ENCODE measurements at places on chromosomes 3 and 15. TPM values are rescaled to one million over a fixed set of nuclear protein-coding genes. Genes with fewer than 3 reads are reported as not detected.

- peak; percentile 75 for DNase-seq
Measured at GRCh38 chr3:126550488-126551051, 8.2 kb downstream of the C3orf22 start.

GRCh38 chr15:41583795-41584194 lies 24.8 kb downstream of the TYRO3 start:
- DNase-seq, result no peak

DNA sequence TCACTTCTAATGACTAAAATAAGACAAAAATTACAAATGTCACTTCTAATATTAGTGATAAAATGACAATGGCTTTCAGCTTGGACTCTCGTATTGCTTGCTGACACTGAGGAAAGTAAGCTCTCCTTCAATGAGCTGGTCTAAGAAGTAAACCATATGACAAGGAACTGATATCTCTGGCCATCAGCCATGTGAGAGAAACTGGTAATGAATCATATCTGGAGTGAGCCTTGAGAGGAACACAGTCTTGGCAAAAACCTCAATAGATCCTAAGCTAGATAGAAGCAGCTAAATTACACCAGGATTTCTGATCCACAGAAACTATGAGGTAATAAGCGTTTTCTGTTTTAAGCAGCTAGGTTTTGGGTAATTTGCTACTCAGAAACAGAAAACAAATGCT lies 1575.1 kb downstream of the OTOL1 start:
- no peak for DNase-seq

Gene KAT2B
- total RNA-seq, result 35.2 TPM

DNA sequence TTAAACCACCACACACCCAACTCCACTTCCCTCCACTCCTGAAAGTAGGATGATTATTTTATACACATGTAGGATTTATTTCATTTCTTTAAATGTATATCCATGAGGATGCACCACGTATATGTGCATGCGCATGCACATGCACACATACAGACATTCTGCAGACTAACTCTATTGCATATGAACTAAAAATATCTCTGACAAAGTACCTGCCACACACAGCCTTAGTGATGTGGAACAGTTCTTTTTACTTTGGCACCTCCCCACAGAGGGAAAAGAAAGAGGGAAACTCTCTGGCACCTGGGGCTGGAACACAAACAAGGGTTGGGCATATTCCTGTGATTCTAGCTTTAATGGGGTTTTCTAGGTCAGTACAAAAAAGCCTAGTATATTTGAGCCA lies 138.2 kb downstream of the CLASP2 start:
- no peak for DNase-seq

DNA sequence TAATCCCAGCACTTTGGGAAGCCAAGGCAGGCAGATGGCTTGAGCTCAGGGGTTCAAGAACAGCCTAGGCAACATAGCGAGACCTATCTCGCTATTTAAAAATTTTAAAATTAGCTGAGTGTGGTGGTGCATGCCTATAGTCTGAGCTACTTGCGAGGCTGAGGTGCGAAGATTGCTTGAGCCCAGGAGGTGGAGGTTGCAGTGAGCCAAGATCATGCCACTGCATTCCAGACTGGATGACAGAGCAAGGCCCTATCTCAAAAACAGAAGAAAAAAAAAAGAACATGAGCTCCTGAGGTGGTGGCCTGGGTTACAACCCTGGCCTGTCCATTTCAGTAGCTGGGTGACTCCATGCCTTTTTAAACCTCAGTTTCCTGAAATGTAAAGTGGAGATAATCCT lies 7.2 kb downstream of the DNASE1L3 start:
- DNase-seq, result no peak

DNA sequence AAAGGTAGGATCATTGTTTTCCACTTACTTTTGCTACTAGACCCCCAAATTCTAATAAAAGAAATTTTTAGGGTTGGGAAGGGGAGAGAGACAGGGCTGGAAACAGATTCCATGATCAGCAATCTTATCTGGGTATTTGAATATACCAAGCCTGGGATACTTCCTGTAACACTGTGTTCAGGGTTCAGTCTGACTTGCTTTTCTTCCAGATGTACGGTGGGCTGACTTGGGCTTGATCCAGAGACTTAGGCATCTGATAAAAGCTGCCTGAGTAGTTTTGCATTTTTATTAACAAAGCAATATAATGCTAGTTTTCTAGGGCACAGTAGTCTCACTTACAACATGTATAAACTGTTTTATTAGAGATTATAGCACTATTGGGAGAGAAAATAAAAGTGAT lies 49.2 kb downstream of the KCNMB2 start:
- no peak for DNase-seq

Gene IL17RD
- total RNA-seq, result 3.5 TPM

DNA sequence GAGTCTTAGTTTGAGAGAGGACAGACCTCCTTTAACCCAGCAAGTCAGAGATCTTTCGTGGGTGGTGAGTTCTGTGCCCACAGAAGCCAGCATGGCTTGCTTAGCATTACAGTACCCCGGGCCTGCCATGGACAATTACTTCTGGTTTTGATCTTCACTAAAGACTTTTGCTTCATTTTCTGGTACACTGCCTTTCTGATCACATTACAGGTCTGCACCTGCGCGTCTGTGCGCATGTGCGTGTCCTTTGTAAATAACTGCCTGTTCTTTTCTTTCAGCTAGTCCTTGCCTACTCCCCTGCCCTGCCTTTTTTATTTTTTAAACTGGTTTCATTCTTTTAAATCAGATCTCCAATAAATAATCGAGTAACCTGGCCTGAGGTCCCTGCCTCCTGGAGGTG lies 57.1 kb upstream of the CMTM8 start:
- no peak for DNase-seq

DNA sequence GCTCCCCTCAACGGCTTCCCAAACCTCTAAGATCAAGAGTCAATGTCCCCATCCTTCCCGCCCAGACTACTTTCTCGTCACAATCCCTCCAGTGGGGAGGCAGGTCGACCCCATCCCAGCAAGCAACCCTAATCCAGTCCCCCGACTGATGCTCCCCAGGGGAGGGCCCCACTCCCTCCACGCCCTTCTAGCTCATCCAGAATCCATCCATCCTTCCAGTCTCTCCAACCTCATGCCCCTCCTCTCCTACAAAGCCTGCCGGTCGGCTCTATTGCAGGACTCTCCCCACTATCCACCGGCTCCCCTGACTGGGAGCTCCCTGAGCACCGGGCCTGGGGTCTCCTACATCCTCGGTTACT lies 1.3 kb downstream of the ADAMTS7 start:
- DNase-seq, result no peak

- no peak for DNase-seq
Measured at GRCh38 chr15:77112838-77113504, 42.1 kb upstream of the TSPAN3 start.

- no peak for DNase-seq
Measured at GRCh38 chr3:101732240-101732641, 7.8 kb downstream of the CEP97 start.

Gene SCN5A
- 0.58 TPM for total RNA-seq

GRCh38 chr3:33883538-33883950 lies 85.1 kb downstream of the PDCD6IP start:
- DNase-seq, result no peak

GRCh38 chr3:45055411-45056143 lies 29.5 kb downstream of the CLEC3B start:
- DNase-seq, result no peak

- DNase-seq, result no peak
Measured at GRCh38 chr3:100105501-100105900, 8.8 kb downstream of the FILIP1L start.

- DNase-seq, result no peak
Measured at GRCh38 chr15:63385911-63386531, 4.4 kb upstream of the CA12 start.

DNA sequence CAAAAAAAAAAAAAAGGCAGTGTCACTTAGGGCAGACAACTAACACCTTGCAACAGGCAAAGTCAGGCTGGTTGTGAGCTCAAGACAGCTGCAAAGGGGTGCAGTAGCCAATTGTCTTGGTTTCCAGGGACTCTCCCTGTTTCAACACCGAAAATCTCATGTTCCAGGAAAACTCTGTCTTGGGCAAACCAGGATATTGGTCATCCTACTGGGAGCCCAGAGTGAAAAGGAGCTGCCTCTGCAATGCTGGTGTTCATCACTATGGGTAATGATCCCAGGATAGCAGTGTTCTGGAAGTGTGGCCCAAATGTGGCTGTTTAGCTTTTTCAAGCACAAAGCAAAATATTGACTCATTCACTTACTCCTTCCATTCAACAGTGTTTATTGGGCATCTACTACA lies 82.6 kb downstream of the ARHGAP31 start:
- no peak for DNase-seq

Gene MRAS
- 232 TPM for total RNA-seq

Gene ITGA11
- 4.5 TPM for total RNA-seq

DNA sequence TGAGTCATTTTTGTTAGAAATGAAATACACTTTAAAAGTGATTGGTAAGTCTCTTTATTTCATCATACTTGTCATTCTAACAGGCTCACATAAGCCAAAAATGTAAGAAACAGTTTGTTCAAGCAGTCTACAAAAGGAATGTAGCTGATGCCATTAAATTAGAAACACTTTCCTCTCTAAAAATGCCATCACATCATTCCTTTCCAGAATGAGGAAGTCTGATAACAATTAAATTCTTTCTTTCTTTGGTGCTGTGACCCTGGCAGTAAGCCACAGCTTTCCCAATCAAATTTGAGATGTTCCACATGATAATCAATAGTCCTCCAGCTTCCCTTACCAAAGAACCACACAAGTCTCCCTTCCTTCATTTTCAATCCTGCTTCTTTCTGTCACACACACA lies 9.4 kb upstream of the P2RY1 start:
- DNase-seq, result no peak

- DNase-seq, result no peak
Measured at GRCh38 chr3:78988324-78988723, 779.5 kb downstream of the ROBO1 start.

GRCh38 chr3:52784931-52785590 lies 7.7 kb downstream of the ITIH1 start:
- no peak for DNase-seq

DNA sequence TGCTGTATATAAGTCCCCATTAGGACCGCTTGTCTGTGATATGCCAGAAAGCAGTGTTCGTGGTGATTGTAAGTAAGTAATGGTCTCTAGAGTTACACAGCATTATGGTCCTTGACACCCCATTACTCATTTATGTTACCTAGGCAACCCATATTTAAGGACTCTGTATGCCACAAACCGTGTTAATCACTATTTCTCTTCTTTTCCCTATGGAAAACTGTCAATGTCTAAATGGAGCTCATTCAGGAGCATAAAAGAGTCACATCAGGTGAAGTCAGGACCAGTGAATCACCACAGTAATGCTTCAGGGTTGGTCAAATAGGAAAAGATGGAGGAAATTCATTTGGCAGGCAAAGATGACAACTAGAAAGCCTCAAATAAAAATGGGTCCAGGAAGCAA lies 146.6 kb upstream of the PEX5L start:
- DNase-seq, result no peak

GRCh38 chr3:158381262-158381868 lies 189.6 kb upstream of the MLF1 start:
- no peak for DNase-seq

GRCh38 chr15:62841269-62841628 lies 201.3 kb upstream of the TPM1 start:
- DNase-seq, result no peak

Gene SH2D7
- total RNA-seq, result not detected

GRCh38 chr3:113736548-113737089 lies 9.4 kb downstream of the NAA50 start:
- DNase-seq, result no peak

Gene SPESP1
- total RNA-seq, result 1.3 TPM

GRCh38 chr3:106339551-106339950 lies 470.7 kb upstream of the CBLB start:
- DNase-seq, result no peak

GRCh38 chr15:91887321-91887720 lies 33.8 kb downstream of the SLCO3A1 start:
- DNase-seq, result no peak

- no peak for DNase-seq
Measured at GRCh38 chr3:130834476-130834875, 59.4 kb upstream of the ATP2C1 start.

Gene TTLL13
- not detected for total RNA-seq

- no peak for DNase-seq
Measured at GRCh38 chr3:136247855-136248590, 2.1 kb upstream of the PCCB start.

GRCh38 chr3:124636863-124637296 lies 93.4 kb upstream of the UMPS start:
- no peak for DNase-seq
